ENCODE measurements at places on chromosomes 1 and 21. TPM values are rescaled to one million over a fixed set of nuclear protein-coding genes. Genes with fewer than 3 reads are reported as not detected.

The LAX1 gene
- 6.9 TPM for total RNA-seq

The DNASE2B gene
- not detected for total RNA-seq

The ZNF687 gene
- total RNA-seq = 30.3 TPM

The GJA9 gene
- not detected for total RNA-seq

The CAMK2N1 gene
- total RNA-seq = 80.6 TPM

The ZFP69 gene
- 2.9 TPM for total RNA-seq

DNA sequence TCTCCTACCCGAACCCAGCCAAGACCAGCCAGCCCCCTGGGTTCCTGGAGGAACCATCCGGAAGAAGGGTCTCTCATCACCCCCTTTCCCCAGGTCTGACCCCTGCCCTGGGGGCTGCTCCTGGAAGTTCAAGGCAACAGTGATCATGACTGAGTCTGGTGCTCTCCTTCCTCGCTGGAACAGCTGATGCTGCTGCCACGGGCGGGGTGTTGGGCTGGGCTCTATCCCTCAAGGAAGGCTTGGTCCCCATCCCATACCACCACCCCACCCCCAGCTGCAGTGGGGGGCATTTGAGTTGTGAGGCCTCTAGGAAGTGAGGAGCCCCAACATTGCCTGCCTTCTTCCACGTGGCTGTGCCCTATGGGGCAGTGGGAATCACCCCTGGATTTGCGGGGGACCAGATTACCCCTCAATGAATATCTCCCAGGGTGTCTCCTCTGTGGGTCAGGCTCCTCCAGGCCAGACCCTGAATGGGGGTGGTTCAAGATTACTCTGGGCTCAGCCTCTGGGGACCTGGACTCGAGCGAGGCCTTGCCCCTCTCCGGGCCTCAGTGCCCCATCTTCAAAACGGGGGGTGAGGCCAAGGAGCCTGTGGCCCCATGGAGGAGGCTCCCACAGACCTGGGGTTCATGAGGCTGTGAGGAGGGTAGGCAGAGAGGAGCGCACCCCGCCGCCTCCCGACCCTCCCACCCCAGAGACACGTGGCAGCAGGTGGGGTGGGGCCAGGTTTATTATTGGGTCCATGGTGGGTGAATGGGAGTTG lies 2.8 kb downstream of the MASP2 start:
- no peak overlapping the region for H3K27ac ChIP-seq
- no peaks in the 10 kb centered on the region for H3K4me1 ChIP-seq
- no peak for DNase-seq
- H3K36me3 ChIP-seq = no peaks in the 10 kb centered on the region
- no peak overlapping the region for H3K4me3 ChIP-seq
- H3K27me3 ChIP-seq = no peaks in the 10 kb centered on the region

GRCh38 chr1:185311589-185312225 lies 5.3 kb downstream of the IVNS1ABP start:
- peak overlapping the region; percentile 95 for H3K4me3 ChIP-seq
- no peaks in the 10 kb centered on the region for H3K27me3 ChIP-seq
- H3K27ac ChIP-seq = no peak overlapping the region
- peaks cover 31% of the 10 kb centered on the region for H3K36me3 ChIP-seq

DNA sequence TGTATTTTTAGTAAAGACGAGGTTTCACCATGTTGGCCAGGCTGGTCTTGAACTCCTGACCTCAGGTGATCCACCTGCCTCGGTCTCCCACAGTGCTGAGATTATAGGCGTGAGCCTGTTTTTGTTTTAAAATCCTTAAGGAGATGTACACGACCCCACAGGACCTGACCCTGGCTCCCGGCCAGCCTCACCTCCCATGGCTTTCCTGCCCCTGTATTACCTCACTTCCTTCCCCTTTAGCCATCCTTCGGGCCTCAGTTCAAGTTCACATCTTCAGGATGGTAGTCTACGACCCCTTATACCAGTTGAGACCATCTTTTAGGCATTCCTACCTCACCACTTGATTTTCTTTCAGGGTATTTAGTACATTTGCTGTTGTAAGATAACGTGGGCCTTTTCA lies 36.3 kb downstream of the TCP10L start:
- H3K4me3 ChIP-seq = no peak overlapping the region
- no peak overlapping the region for H3K27ac ChIP-seq
- no peaks in the 10 kb centered on the region for H3K36me3 ChIP-seq
- H3K4me1 ChIP-seq = no peaks in the 10 kb centered on the region

- H3K36me3 ChIP-seq = no peaks in the 10 kb centered on the region
- DNase-seq = no peak
- no peaks in the 10 kb centered on the region for H3K27me3 ChIP-seq
- no peaks in the 10 kb centered on the region for H3K4me1 ChIP-seq
- no peak overlapping the region for H3K27ac ChIP-seq
- no peak overlapping the region for H3K4me3 ChIP-seq
These were observed 2.2 kb upstream of the LAPTM5 start for GRCh38 chr1:30759718-30760281.

DNA sequence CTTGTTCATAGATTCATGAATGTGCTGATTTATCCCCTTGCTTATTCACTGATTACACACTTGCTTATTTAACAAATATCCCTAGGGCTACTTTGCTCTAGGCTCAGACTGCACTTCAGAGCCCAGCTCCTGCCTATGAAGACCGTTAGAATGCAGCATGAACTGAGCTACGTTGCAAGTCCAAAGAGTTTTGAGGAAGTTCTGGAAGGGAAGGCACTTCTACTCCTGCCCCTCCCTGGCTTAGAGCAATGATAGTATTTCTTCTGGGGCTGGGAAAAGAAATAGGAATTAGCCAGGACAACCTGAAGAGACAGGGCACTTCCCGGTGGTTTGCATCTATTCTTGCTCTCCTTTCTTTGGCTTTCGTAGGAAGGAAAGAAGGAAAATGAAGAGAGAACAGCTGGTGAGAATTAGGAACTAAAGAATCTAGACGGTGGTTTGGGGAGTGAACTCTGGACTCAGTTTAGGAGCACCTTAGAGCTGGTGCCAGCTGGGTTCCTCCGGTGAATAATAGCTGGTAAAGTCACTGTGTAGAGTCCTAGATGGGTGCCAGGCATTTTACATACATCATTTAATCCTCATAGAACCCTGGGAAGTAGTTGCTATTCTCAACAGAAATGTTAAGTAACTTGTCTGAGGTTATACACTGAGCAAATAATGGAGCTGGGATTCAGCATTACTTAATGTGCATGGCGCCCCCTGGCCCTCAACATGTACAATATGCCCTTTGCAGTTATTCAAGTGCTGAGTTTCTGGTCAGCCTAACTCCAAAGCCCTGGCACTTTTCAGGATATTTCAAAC lies 65.9 kb downstream of the NDUFS5 start:
- no peak overlapping the region for H3K27ac ChIP-seq
- no peak overlapping the region for H3K4me3 ChIP-seq
- DNase-seq = peak; percentile 79
- H3K4me1 ChIP-seq = no peaks in the 10 kb centered on the region
- no peaks in the 10 kb centered on the region for H3K36me3 ChIP-seq
- H3K27me3 ChIP-seq = no peaks in the 10 kb centered on the region

- H3K27me3 ChIP-seq = no peaks in the 10 kb centered on the region
- DNase-seq = peak; percentile 55
- no peak overlapping the region for H3K4me3 ChIP-seq
- H3K4me1 ChIP-seq = peaks cover 3% of the 10 kb centered on the region
These were observed 2.1 kb upstream of the OBSCN start for GRCh38 chr1:228205526-228206436.

GRCh38 chr1:65264197-65264929 lies 45.0 kb upstream of the DNAJC6 start:
- H3K4me3 ChIP-seq = peak overlapping the region; percentile 63
- H3K27ac ChIP-seq = no peak overlapping the region
- peaks cover 5% of the 10 kb centered on the region for H3K27me3 ChIP-seq
- peak; percentile 72 for DNase-seq

GRCh38 chr1:115977499-115978258 lies 1.4 kb downstream of the SLC22A15 start:
- peak overlapping the region; percentile 80 for H3K27ac ChIP-seq
- H3K27me3 ChIP-seq = no peaks in the 10 kb centered on the region
- no peak for DNase-seq
- peak overlapping the region; percentile 76 for H3K4me3 ChIP-seq
- no peaks in the 10 kb centered on the region for H3K4me1 ChIP-seq
- H3K36me3 ChIP-seq = no peaks in the 10 kb centered on the region

DNA sequence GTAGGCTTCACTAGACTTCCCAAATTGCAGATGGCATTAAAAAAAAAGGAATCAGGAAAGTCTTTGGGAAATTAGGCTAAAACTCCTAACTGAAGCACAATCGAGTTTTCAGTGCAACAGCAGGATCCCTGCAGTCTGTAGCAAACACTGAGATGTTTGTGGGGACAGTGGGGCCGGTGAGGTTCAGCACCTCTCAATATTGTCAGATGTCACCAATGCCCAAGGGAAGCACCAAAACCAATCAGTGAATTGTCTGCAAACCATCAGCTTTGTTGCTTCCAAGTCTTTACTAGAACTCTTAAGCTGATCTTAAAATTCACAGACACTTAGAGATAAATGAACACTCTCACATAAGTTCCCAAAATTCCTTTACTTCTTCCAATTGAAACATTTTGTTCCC lies 2.6 kb downstream of the ERG start:
- DNase-seq = no peak
- peaks cover 4% of the 10 kb centered on the region for H3K4me1 ChIP-seq
- no peaks in the 10 kb centered on the region for H3K27me3 ChIP-seq
- H3K4me3 ChIP-seq = no peak overlapping the region
- H3K27ac ChIP-seq = no peak overlapping the region
- H3K36me3 ChIP-seq = no peaks in the 10 kb centered on the region

DNA sequence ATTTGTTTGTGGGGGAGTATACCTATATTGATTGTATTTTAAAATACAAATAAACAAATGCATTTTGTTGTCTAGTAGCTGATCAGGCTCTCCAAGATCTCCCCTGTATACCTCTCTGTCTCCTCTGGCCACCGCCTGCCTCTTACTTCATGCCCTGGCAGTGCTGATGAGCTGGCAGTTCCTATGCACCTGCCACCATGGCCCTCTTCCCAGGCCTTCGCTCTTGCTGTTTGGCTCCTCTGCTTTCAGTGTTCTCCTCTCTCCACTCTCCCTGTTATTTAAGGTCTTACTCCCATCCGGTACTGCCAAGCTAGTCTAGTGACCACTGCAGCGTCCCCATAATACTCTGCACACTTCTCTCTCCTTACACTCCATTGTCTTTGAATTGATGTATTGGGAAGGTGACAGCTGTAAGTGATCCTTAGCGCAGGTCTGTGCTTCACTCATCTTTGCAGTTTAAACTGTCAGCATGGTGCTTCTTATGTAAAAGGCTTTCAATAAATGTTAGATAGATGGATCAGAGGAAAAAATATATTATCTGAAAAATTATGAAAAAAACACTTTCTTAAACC lies 88.1 kb upstream of the ATP1A1 start:
- H3K36me3 ChIP-seq = no peaks in the 10 kb centered on the region
- no peak for DNase-seq
- no peaks in the 10 kb centered on the region for H3K4me1 ChIP-seq
- H3K4me3 ChIP-seq = no peak overlapping the region
- no peak overlapping the region for H3K27ac ChIP-seq

DNA sequence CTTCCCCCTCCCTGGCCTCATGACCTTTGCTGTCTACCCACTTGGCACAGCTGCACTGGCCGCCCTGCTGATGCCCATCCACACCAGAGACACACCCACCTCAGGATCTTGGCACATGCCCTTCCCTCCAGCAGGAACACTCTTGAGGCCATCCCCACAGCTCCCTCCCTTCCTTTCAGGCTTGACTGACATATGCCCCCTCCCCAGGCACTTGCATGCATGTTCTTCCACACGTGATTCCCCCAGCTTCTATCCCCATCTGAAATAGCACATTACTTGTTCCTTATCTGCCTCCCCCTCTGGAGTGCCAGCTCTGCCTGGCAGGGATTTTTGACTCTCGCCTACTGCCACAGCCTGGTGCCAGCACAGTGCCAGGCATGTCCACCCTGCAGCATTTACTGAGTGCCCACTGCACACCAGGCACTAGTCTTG lies 98.5 kb upstream of the SLC25A33 start:
- no peaks in the 10 kb centered on the region for H3K36me3 ChIP-seq
- no peak overlapping the region for H3K4me3 ChIP-seq
- no peaks in the 10 kb centered on the region for H3K27me3 ChIP-seq
- peaks cover 17% of the 10 kb centered on the region for H3K4me1 ChIP-seq
- peak overlapping the region; percentile 75 for H3K27ac ChIP-seq
- no peak for DNase-seq

- no peaks in the 10 kb centered on the region for H3K27me3 ChIP-seq
- H3K36me3 ChIP-seq = no peaks in the 10 kb centered on the region
- no peak overlapping the region for H3K4me3 ChIP-seq
- no peaks in the 10 kb centered on the region for H3K4me1 ChIP-seq
- DNase-seq = peak; percentile 31
- no peak overlapping the region for H3K27ac ChIP-seq
These were observed 2.6 kb upstream of the FTCD start for GRCh38 chr21:46157987-46158451.

GRCh38 chr1:225445639-225446594 lies 18.1 kb upstream of the LBR start:
- no peaks in the 10 kb centered on the region for H3K36me3 ChIP-seq
- H3K4me1 ChIP-seq = peaks cover 32% of the 10 kb centered on the region
- no peaks in the 10 kb centered on the region for H3K27me3 ChIP-seq
- no peak overlapping the region for H3K4me3 ChIP-seq
- DNase-seq = no peak
- H3K27ac ChIP-seq = peak overlapping the region; percentile 88

- H3K27me3 ChIP-seq = no peaks in the 10 kb centered on the region
- no peak overlapping the region for H3K4me3 ChIP-seq
- no peak for DNase-seq
- no peaks in the 10 kb centered on the region for H3K4me1 ChIP-seq
These were observed 297.2 kb upstream of the PLXNA2 start for GRCh38 chr1:208541225-208541855.

DNA sequence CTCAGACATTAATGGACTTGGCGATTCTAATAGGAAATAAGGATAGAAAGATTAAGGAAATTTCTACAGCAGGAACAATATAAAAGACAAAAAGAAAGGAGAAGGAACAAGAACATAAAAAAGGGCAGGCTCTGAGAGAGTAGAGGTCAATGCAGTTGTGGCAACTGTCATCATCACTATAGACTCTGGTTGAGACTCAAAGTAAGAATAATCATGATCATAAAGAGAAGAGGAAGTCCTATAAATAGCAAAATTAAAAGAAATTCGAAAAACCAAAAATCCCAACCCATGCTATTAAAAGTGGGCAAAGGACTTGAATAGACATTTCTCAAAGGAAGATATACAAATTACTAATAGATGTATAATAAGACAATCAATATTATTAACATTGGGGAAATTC lies 14.4 kb upstream of the XCL1 start:
- H3K27ac ChIP-seq = no peak overlapping the region
- H3K27me3 ChIP-seq = no peaks in the 10 kb centered on the region
- no peaks in the 10 kb centered on the region for H3K36me3 ChIP-seq
- no peak for DNase-seq

- peak; percentile 50 for DNase-seq
- H3K4me3 ChIP-seq = no peak overlapping the region
- no peak overlapping the region for H3K27ac ChIP-seq
These were observed 458.1 kb downstream of the DISC1 start for GRCh38 chr1:232084584-232085223.

- no peaks in the 10 kb centered on the region for H3K27me3 ChIP-seq
- DNase-seq = no peak
- peaks cover 2% of the 10 kb centered on the region for H3K36me3 ChIP-seq
- no peak overlapping the region for H3K27ac ChIP-seq
These were observed 32.2 kb downstream of the HENMT1 start for GRCh38 chr1:108628665-108629064.

All from kidney (tissue), 22 donors.